ENCODE measurements at places on chromosomes 3 and 15. TPM values are rescaled to one million over a fixed set of nuclear protein-coding genes. Genes with fewer than 3 reads are reported as not detected.

Gene KLHL6
- polyA plus RNA-seq = 15.2 TPM

Gene SLC24A5
- polyA plus RNA-seq = not detected

Gene FOXB1
- polyA plus RNA-seq = not detected

Gene C3orf80
- polyA plus RNA-seq = not detected

Gene KCNAB1
- 0.08 TPM for polyA plus RNA-seq

Gene NANOGP8
- not detected for polyA plus RNA-seq

Gene MED12L
- 0.06 TPM for polyA plus RNA-seq

Gene HACL1
- 7.8 TPM for polyA plus RNA-seq

Gene CTDSPL
- polyA plus RNA-seq = 0.33 TPM

Gene SMCO1
- polyA plus RNA-seq = not detected

Gene SLC6A1
- not detected for polyA plus RNA-seq

Gene ATP13A4
- 0.21 TPM for polyA plus RNA-seq

Gene CHCHD6
- 1.1 TPM for polyA plus RNA-seq

Gene LMOD3
- not detected for polyA plus RNA-seq

Gene DAPK2
- 0.59 TPM for polyA plus RNA-seq

Gene CP
- polyA plus RNA-seq = 0.04 TPM

Gene IFT122
- polyA plus RNA-seq = 3.3 TPM

Gene GABRB3
- not detected for polyA plus RNA-seq

Gene PPP2R3A
- polyA plus RNA-seq = 0.09 TPM

Gene NKIRAS1
- polyA plus RNA-seq = 0.69 TPM

Gene PATL2
- 1.8 TPM for polyA plus RNA-seq

Gene STAB1
- polyA plus RNA-seq = 3.8 TPM

Gene KCNH8
- polyA plus RNA-seq = not detected

Gene BCHE
- not detected for polyA plus RNA-seq

Gene KIF9
- 2.4 TPM for polyA plus RNA-seq

Gene RFX7
- 1.0 TPM for polyA plus RNA-seq

Gene FANCD2OS
- not detected for polyA plus RNA-seq

Gene LRTM1
- polyA plus RNA-seq = not detected

Gene CYP1A2
- polyA plus RNA-seq = not detected

Gene SPINK8
- polyA plus RNA-seq = not detected

Gene CCR8
- polyA plus RNA-seq = not detected

Gene HIGD2B
- not detected for polyA plus RNA-seq

Gene NR2E3
- not detected for polyA plus RNA-seq

Gene FAM3D
- 0.74 TPM for polyA plus RNA-seq

Gene GPR149
- not detected for polyA plus RNA-seq

Gene TNIK
- 1.8 TPM for polyA plus RNA-seq

Gene MEGF11
- not detected for polyA plus RNA-seq

Data from CD14-positive monocyte (primary cell).